ENCODE measurements at places on chromosomes 6 and 20.

DNA sequence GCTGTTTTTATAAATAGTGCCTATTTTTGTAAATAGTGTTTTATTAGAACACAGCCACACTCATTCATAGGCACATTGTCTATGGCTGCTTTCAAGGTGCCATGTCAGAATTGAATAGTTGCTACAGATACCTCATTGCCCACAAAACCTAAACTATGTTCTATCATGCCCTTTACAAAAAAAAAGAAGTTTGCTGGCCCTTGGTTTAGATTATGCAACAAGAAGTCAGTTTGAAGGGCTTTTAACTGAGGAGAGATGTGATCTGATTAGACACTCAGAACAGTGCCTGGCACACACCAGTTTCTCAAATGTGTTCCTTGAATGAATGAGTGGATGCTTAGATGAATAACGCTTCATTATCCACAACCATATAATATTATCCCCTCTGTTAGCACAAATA, 366.1 kb downstream of the MAFB start:
- DNase-seq: peak; percentile 9

DNA sequence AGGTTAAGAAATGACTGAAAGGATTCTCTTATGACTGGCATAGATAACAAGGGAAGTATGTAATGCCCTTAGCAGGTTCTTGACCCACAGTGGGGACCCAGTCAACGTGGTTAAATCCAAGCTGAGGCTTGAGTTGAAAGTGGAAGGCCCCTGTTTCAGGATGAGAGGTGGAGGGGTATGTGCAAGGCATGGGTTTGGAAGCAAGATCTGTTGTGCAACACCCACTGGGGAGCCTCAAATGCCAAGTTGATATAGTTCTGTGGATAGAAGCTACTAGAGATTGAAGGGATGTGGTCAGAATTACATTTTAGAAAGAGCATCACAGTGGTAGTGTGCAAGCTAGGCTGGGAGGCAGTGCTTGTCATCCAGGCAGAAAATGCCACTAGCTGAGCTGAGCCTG, 5.1 kb downstream of the PABPC1L start:
- no peak for DNase-seq

DNA sequence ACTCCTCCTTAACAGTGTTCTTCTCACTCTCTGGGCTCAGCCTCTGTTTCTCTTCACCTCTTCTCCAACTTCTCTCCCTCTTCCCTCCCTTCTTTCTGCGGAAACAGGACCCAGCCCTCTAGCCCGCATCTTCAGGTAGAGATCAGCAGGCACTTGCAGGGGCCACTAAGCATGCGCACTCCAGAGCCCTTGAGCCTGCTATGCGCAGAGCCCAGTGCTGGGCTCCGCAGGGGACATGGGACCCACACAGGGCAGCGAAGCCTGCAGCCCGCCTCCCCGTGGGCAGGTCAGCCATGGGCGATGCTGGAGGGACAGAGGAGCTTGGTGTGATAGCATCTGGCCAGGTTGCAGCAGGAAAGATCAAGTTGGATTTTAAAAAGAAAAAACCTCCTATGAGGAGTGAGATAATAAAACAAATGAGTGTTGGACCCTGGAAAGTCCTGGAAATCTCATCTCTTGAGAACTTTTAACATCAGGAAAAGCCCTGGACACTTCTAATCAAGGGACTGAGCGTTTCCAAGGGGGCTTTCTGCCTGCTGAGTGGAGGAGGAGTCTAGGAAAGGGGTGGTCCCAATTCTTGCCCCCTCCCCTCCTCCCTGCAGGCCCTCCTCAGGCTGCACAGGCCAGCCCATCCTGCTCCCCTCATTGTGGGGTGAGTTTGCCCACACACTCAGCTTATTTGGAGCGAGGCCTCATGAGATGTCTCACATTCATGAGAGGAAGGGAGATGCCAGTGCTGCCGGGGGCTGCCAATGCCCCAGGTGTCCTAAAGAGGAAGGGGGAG, 71.9 kb downstream of the MDGA1 start:
- DNase-seq: no peak

DNA sequence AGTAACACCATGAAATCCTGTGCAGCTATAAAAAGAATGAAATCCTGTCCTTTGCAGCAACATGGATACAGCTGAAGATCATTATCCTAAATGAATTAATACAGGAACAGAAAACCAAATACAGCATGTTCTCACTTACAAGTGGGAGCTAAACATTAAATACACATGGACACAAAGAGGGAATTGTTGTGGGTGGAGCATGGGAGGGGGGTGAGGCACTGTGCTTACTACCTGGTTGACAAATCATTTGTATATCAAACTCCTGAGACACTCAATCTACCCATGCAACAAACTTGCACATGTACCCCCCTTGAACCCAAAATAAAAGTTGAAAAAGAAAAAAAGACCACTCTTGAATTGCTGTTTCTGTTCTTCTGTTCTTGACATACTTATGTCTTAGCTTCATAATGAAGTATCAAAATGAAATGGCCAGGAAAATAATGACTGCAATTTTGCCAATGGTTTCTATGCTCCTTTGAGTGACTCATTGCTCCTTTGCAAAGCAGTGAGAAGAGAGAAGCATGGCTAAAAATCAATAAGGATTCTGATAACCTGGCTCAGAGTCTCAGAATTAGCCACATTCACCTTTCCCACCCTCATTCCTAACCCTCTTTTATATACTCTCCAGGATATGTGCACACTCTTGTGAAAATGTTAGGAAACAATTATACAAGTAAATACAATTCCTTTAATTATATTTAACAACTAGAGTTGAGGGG, 71.0 kb downstream of the CYP39A1 start:
- no peak for DNase-seq

DNA sequence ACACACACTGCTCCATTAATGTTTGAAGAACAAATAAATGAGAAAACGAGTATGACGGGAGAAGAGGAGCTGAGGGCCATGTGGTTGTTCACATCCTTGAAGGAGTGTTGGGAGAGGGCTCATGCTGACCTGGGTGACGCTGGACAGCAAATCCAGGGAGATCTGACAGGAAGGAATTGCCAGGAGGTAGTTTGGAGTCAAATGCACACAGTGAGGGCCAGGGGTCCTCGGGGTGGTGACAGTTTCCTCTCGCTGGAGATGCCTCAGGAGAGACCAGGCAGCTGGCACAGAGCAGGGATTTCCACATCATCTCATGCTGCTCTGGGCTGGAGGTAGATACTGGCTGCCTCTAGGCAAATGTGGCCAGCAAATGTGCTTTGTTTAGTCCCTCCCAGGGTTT, 2.0 kb upstream of the TMEM181 start:
- no peak for DNase-seq

- no peak for DNase-seq
These were observed 72.2 kb downstream of the RIN2 start for GRCh38 chr20:19830211-19830785.

GRCh38 chr6:20538907-20539306, 4.7 kb downstream of the CDKAL1 start:
- no peak for DNase-seq

GRCh38 chr6:153511896-153512496, 380.9 kb upstream of the RGS17 start:
- peak; percentile 47 for DNase-seq

DNA sequence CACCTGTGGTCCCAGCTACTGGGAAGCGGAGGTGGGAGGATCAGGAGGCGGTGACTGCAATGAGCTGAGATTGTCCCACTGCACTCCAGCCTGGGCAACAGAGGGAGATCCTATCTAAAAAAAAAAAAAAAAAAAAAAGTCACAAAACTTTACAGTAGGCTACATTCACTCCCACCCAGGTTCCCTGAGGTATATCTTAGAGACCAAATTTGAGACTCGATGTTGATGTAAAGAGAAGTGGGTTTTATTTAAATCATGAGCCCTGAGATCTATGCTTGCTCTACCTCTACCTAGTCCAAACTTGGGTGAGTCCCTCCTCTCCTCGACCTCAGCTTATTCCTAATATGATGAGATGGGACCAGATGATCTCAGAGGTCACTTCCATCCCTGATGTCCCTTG, 8.8 kb upstream of the DEF6 start:
- no peak for DNase-seq

- DNase-seq: no peak
These were observed 20.2 kb downstream of the COL11A2 start for GRCh38 chr6:33171880-33172687.

GRCh38 chr20:20812136-20812535, 99.7 kb upstream of the RALGAPA2 start:
- no peak for DNase-seq

- no peak for DNase-seq
These were observed 9.0 kb downstream of the C20orf203 start for GRCh38 chr20:32664678-32665159.

GRCh38 chr6:7685276-7685675, 40.6 kb upstream of the BMP6 start:
- no peak for DNase-seq

GRCh38 chr20:44433751-44434538, 41.7 kb upstream of the TTPAL start:
- peak; percentile 51 for DNase-seq

DNA sequence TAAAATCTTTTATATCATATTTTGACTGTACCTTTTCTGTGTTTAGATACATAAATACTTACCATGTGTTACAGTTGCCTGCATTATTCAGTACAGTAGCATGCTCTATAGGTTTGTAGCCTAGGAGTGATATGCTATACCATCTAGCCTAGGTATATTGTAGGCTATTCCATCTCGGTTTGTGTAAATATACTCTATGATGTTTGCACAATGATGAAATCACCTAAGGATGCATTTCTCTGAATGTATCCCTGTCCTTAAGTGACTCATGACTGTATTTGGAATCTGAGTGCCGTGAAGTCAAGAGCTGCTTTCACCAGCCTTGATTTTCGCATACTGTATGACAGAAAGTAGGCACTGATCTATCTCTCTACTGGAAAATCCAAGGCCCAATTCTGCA, 129.9 kb downstream of the UTRN start:
- peak; percentile 82 for DNase-seq

DNA sequence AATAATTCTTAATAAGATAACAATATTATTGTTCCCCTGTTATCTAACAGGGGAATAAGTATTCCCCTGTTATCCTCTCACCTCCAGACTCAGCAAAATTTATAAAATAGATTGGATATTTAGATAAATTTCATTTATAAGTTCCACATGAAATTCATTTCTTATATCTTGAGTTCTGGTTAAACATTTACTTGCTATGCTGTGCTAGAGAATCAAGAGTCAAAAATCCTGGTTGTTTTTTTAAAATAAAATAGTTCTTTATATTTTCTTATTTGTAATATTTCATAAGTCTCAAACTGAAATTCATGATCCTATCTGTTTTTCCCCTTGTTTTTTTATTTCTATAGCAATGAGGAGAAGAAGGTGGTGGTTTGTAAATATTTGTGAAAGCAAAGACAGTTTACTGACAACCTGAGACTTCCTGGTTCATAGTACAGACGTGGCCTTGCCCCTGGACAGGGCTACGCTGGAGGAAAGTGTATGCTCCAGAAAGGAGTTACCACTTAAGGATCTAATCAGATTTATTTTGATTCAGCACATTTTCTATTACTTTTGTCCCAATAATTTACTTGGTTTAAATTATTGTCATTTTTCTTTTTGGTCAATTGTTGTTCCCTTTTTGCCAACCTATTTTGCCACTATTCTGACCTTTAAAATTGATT, 37.8 kb upstream of the MARCKS start:
- DNase-seq: peak; percentile 61

- no peak for DNase-seq
These were observed 442.3 kb downstream of the EPHA7 start for GRCh38 chr6:92977018-92977417.

DNA sequence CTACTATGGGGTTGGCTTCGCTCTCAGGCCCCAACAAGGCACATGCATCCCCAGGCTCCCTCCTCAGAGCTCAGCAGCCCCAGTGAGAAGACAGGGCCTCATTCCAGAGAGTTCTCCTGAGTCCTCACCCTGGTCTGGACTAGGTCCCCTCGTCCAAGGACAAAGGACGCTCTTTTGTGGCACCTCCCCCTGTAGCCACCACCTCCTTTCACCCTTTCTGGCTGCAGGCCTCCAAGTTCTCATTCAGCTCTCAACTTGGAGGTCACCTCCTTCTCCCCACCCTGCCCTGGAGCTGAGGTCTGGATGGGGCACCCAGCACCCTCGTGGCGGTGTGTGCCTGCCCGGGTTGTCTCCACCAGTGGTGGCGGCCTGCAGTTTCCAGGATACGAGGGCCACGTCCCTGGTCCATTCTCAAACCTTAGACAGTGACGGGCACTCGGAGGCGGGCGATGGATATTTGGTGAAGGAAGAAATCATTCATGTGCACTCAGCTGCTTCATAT, 2.5 kb downstream of the UNC93A start:
- DNase-seq: no peak

DNA sequence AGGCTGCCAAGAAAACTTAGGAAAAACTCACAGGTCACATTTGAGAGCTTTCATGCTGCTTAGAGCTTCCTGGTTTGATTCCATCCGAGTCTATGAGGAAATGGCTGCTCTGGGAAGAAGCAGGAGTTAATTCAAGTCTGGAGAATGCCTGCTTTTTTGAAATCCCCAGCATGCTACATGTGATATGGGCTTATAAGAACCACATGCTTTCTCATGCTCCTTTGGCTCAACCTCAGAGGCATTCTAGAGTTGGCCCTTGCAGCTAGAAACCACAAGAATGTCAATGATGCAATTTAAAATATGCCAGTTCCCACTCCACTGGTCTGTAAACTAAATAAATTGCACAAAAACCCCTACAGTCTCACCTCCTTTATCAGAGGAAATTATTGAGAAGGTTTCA, 142.9 kb upstream of the OLIG3 start:
- peak; percentile 95 for DNase-seq

DNA sequence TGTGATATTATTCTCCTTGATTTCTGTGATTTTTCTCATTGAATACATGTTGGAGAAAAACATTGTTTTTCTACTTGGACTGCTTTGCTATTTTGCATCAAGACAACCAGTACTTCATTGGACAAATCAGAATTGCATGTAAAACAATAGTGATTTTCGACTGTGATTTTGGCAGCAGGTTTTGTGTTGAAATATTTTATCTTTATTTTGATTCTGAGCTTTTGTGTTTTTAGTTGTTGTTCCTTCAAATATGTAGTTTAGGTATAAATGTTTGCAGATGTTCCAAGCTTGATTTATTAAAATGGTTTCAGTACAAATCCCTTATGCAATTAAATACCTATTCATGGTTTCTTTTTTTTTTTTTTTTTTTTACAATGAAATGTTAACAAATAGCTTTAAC, 754.1 kb downstream of the DOK5 start:
- DNase-seq: no peak

DNA sequence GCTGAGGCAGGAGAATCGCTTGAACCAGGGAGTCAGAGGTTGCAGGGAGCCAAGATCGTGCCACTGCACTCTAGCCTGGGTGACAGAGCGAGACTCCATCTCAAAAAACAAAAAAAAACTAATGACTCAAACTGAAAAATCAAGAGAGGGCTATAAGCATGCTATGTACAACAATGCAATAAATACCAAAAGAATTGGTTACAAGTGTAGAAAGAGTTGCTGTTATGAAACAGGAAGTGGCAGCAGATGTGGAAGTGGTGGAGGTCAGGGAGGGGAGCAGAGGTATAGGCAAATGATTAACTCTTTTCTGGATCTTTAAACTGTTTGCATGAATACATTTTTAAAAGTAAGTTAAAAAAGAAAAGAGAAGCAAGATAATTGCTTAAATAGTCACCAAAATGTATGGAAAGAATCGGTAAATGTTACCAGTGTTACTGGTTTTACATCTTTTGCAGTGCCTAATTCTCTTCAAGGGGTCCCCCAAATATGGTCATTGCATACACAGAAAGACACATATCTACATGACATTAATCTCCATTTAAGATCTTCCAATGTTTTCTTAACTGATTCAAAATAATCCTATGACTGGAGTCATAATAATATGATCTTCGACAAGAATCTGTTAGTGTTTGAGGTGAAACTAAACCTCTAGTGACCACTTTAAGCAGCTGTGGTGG, 15.0 kb downstream of the CALHM6 start:
- no peak for DNase-seq
